ENCODE measurements at places on chromosomes 1 and 21. TPM values are rescaled to one million over a fixed set of nuclear protein-coding genes. Genes with fewer than 3 reads are reported as not detected.

The NFIA gene
- 2.4 TPM for total RNA-seq

DNA sequence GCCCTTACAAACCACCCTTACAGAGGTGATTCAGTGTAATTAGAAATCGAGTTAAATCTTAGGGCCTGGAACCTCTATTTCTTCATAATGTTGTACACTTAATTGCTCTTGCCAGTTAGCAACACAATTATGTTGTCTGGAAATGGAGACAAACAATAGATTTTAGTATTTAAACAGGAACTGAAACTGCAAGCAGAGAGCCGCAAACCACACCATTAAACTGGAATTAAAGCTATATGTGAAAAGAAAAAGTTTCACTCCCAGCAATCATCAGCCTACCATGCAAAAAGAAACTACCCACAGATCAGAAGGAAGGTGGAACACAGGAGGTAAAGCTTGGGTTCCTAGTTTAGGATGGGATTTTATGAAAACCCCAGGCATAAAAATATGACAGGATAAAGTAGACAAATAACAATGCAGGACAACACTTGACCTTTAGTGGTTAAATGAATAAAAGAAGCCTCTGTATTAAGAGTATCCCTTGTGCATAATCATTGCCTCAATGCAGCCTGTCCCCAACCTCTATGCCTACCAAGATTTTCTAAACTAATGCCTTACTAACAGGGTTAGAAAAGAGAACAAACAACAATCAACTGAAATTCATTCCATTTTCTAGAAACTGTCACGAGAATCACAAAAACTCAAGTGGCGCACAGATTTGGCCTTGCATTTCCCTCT is 304.3 kb upstream of the ESRRG start:
- no peaks in the 10 kb centered on the region for H3K27me3 ChIP-seq
- no peaks in the 10 kb centered on the region for H3K4me1 ChIP-seq
- no peak for DNase-seq
- no peak overlapping the region for H3K4me3 ChIP-seq

- H3K4me1 ChIP-seq, result no peaks in the 10 kb centered on the region
- peaks cover 8% of the 10 kb centered on the region for H3K36me3 ChIP-seq
- H3K27ac ChIP-seq, result no peak overlapping the region
Observed at GRCh38 chr1:11507309-11507708, 28.4 kb downstream of the DISP3 start.

The FCAMR gene
- total RNA-seq, result not detected

DNA sequence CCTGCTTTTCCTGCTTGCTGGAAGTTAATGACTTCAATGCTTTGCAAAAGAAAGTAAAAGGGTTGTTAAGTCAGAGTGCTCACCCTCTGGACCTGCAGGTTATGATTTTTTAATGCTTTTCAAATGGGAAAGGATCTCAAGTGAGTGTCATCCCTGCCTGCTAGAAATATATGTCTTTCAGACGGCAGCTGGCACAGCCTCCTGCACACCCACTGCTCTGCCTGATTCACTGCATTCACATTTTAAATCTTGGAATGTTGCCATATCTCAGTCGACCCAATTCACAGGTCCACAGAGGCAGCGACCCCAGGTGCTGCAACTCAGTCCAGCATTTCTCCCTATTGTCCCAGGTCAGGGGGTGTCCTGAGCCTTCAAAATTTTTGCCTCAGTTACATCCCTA is 10.7 kb downstream of the DUSP23 start:
- H3K4me3 ChIP-seq, result no peak overlapping the region
- H3K27me3 ChIP-seq, result peaks cover 4% of the 10 kb centered on the region
- no peaks in the 10 kb centered on the region for H3K4me1 ChIP-seq
- DNase-seq, result no peak

DNA sequence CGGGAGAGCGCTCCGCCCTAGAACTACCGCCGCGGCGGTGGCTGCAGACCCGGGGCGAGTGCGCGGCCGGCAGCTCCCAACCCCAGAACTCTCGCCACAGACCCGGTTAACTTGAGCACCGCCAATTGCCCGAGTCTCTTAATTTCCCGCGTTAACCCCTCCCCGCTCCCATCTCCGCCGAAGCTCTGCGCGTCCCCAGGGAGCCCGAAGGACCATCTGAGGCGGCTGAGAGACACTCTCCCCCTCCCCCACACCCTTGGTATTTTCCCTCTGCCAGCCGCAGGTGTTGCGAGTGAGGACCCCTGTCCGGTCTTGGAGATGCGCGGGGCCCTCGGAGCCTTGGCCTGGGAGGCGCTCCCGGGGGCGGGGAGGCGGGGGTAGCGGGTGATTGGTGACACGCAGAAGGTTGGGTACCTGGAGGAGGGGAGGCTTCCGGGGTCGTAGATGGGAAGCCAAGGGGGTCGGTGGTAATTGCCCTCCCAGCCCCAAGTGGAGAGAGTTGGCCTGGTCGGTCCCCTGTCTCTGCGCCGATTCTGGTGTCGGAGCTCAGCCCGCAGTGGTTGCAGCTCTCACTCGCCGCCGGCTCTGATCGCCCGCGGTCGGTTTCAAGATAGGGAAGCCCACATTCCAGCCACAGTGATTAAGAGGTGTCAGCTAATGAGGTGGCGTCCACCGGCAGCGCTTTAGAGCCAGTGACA is 858 bp upstream of the SUSD4 start:
- H3K27me3 ChIP-seq, result peaks cover 31% of the 10 kb centered on the region
- DNase-seq, result peak; percentile 27
- H3K4me1 ChIP-seq, result peaks cover 16% of the 10 kb centered on the region
- H3K27ac ChIP-seq, result no peak overlapping the region
- no peaks in the 10 kb centered on the region for H3K36me3 ChIP-seq
- peak overlapping the region; percentile 67 for H3K4me3 ChIP-seq

GRCh38 chr1:111199881-111200801 is at the start of gene DENND2D:
Gene DENND2D, minus strand, starts transcription at chr1:111200646. Its CDS starts 187 bp downstream, at chr1:111200459.
- peaks cover 61% of the 10 kb centered on the region for H3K36me3 ChIP-seq
- peak within 1 kb of the TSS; percentile 98 for H3K27ac ChIP-seq
- peak within 1 kb of the TSS; percentile 99 for H3K4me3 ChIP-seq
- H3K4me1 ChIP-seq, result peaks cover 55% of the 10 kb centered on the region
- DNase-seq, result peak; percentile 87
- H3K27me3 ChIP-seq, result no peaks in the 10 kb centered on the region

The DIRAS3 gene
- total RNA-seq, result 0.18 TPM

- peak; percentile 49 for DNase-seq
- peaks cover 62% of the 10 kb centered on the region for H3K4me1 ChIP-seq
- H3K36me3 ChIP-seq, result peaks cover 44% of the 10 kb centered on the region
- H3K27ac ChIP-seq, result peak overlapping the region; percentile 95
- H3K27me3 ChIP-seq, result no peaks in the 10 kb centered on the region
Observed at GRCh38 chr1:167630568-167631385, 745 bp downstream of the RCSD1 start.

- H3K36me3 ChIP-seq, result peaks cover 13% of the 10 kb centered on the region
- peaks cover 56% of the 10 kb centered on the region for H3K4me1 ChIP-seq
- peak overlapping the region; percentile 95 for H3K27ac ChIP-seq
- H3K4me3 ChIP-seq, result peak overlapping the region; percentile 98
- H3K27me3 ChIP-seq, result no peaks in the 10 kb centered on the region
Observed at GRCh38 chr1:24416666-24417391, 1.2 kb downstream of the NIPAL3 start.

The INAVA gene
- total RNA-seq, result not detected

DNA sequence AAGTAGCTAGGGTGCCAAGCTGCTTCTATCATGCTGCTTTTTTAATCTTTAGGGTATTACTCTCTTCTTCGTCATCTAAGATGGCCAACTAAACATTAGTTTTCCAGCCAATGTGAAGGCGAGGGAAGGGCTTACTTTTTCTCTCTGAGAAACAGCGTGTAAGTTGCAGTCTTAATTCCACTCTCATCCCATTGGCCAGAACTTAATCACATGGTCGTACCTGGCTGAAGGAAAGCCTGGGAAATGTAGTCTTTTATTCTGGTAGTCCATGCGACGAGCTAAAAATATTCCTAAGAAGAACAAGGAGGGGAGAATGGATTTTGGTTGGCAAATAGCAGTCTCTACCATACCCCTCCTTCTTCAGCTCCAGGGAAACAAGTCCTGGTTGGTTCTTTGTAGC is 21.5 kb downstream of the DNAJC6 start:
- H3K4me3 ChIP-seq, result no peak overlapping the region
- H3K27me3 ChIP-seq, result no peaks in the 10 kb centered on the region
- H3K4me1 ChIP-seq, result no peaks in the 10 kb centered on the region
- no peak for DNase-seq

- H3K27ac ChIP-seq, result peak overlapping the region; percentile 73
- peak; percentile 83 for DNase-seq
- H3K36me3 ChIP-seq, result no peaks in the 10 kb centered on the region
Observed at GRCh38 chr1:45543581-45544417, 6.8 kb upstream of the AKR1A1 start.

The LCE1E gene
- total RNA-seq, result not detected

The UBE2U gene
- total RNA-seq, result not detected

DNA sequence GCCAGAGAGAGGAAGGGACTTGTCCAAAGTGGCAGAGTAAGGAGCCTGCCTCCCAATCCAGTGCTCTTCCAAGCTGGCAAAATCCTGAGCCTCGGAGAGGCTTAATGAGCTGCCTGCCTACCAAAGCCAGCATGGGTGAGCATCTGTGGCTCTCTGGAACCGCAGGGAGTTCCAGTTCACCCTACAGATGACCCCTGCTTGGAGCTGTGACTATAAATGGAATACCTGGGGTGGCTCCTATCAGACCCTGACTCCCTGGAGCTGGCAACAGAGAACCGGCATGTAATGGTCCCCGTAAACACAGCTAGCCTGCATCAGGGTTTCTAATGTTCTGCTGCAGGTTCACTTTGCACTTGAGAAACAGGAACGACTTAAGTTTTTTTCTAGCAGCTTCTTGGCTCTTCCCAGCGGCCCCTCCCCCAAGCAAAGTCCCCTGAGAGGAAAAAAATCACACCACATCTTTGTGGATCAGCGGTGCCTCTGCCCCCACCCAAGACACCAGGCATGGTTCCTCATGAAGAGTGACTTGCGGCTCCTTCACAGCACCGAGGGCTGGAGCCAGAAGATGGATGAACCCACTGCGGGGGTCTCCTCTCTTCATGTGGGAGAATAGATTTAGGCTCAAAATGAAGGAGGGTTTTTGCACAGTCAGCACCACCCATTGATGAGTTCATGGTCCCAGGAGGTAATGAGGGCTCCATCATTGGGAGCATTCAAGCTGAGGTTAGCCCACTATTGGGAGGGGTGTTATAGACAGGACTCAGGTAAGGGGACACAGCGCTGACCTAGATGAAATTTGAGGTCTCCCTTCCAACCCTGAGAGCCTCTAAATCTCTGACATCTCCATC is 79.0 kb downstream of the SYT2 start:
- DNase-seq, result no peak
- H3K27ac ChIP-seq, result no peak overlapping the region
- no peaks in the 10 kb centered on the region for H3K36me3 ChIP-seq

DNA sequence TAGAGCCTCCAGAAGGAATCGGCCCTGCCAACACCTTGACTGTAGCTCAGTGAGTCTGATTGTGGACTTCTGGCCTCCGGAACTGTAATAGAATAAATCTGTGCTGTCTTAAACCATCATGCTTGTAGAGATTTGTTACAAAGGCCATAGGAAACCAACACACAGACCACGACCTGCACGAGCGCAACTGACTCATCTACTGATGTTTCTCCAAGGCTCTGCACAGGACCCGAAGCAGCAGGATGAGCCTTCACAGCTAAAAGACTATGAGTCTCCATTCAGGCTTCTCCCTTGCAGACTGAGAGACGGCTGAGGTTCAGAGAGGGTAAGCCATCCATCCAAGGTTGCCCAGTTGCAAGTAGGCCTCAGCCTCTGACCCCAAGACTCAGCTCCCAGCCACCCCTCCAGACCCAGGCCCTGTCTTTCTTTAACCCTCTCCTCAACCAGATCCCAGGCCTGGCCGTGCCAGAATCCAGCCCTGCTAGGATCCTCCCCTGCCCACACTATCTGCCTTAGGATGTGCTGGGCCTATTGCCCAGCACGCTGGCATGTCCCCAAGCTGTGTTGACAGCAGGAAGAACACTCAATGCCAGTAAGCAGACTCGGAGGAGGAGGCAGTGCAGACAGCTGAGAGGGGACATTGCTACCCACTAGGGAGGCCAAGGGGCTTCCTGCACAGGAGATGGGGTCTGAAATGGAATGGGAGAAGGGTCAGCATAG is 109.0 kb downstream of the HMGB4 start:
- no peak overlapping the region for H3K27ac ChIP-seq
- H3K4me3 ChIP-seq, result no peak overlapping the region
- no peaks in the 10 kb centered on the region for H3K4me1 ChIP-seq
